Muscle of back (tissue), 13 donors: ENCODE measurements at places on chromosomes 7 and 10. TPM values are rescaled to one million over a fixed set of nuclear protein-coding genes. Genes with fewer than 3 reads are reported as not detected.

The CRYGN gene
- 0.16 TPM for polyA plus RNA-seq

The SLC39A12 gene
- not detected for polyA plus RNA-seq

The STX1A gene
- 10.5 TPM for polyA plus RNA-seq

- DNase-seq, result no peak
These were observed 76.8 kb downstream of the ADK start for GRCh38 chr10:74227697-74228424.

DNA sequence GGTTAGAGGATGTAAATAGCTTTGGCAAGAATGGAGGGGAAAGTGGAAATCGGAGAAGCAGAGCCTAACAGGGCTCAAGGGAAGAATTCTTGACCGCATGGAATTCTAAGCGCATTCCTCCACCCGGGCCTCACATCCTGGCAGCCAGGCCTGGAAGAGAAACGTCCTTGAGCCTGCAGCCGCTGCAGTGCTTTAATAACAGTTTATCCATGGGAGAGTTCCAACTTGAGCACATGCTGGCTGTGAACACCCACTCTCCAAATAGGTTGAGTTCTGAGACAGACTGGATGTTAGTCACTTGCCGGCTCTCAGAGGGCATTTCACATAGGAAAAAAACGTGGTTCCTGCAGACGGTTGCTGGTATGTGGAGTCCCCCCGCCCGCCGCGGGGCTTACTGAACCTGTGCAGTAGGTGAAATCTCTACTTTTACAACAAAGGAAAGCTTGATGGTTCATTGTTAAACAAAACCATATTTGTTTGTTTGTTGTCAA, 61.4 kb upstream of the STEAP1B start:
- peak; percentile 92 for DNase-seq

- no peak for DNase-seq
These were observed 128.9 kb downstream of the NRCAM start for GRCh38 chr7:108327353-108327752.

DNA sequence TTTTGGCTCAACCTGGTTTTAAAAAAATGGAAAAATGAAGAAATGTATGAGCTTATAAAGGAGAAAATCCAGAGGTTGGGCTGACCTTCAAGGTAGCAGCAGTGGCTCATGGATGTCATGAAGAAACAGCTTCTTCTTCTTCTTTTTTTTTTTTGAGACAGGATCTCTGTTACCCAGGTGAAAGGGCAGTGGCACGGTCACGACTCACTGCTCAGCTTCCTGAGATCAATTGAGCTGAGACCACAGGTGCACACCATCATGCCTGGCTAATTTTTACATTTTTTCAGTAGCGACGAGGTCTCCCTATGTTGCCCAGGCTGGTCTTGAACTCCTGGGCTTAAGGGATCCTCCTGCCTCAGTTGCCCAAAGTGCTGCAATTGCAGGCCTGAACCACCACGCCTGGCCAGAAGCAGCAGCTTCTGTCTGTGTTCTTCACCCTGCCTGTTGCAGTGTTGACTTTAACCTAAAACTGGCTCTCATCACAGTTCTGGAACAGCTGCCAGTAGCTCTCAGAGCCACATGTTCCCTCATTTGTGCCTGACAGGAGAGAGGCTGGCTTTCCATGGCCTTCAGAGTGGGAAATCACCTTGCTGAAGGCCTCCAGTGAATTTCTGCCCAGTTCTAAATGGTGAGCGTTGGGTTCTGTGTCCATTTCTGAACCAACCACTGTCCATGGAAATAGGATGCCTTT, 117.7 kb downstream of the PFKFB3 start:
- DNase-seq, result no peak
